Muscle of leg (tissue), 16 donors: ENCODE measurements at places on chromosomes 2 and 18. TPM values are rescaled to one million over a fixed set of nuclear protein-coding genes. Genes with fewer than 3 reads are reported as not detected.

Gene GPR35
- 3.8 TPM for polyA plus RNA-seq

Gene DSC3
- 0.35 TPM for polyA plus RNA-seq

Gene MAP3K19
- polyA plus RNA-seq = not detected

Gene MYO3B
- polyA plus RNA-seq = 0.12 TPM

Gene ITGB6
- polyA plus RNA-seq = 36.7 TPM

Gene CPLX4
- not detected for polyA plus RNA-seq

Gene SPR
- 3.1 TPM for polyA plus RNA-seq

Gene MROH2A
- polyA plus RNA-seq = not detected

Gene SCYGR8
- polyA plus RNA-seq = not detected

Gene MITD1
- polyA plus RNA-seq = 20.7 TPM

Gene RALBP1
- 52.9 TPM for polyA plus RNA-seq

Gene TIGD1
- 6.4 TPM for polyA plus RNA-seq

Gene KYNU
- polyA plus RNA-seq = 0.79 TPM

Gene TSGA10
- polyA plus RNA-seq = 1.8 TPM

- peak; percentile 32 for DNase-seq
Observed at GRCh38 chr2:99488539-99489062, 1.2 kb downstream of the REV1 start.

DNA sequence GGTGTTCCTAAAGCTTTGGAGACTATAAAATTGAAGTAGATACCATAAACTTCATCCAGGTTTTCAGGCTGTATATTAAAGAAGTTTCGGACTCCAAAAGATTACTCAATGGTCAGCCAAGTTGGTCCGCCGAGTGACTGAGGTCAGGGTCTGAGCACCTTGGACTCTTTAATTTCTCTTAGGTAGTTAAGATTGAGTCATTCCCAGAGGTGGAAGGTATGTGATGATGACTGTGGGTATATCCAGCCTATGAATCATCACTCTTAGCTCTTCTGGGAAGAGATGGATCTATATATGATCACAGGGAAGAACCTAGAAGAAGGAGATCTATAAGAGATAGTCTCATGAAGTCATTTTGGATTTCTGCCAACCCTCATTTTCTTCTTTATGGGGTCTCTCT lies 3.3 kb downstream of the ITGA6 start:
- DNase-seq = no peak

GRCh38 chr2:222819722-222820333 lies 41.0 kb upstream of the ACSL3 start:
- DNase-seq = no peak

GRCh38 chr2:197189426-197190099 lies 121.0 kb downstream of the ANKRD44 start:
- DNase-seq = no peak

GRCh38 chr2:136065907-136066306 lies 52.0 kb downstream of the CXCR4 start:
- no peak for DNase-seq

- DNase-seq = no peak
Observed at GRCh38 chr2:124209441-124209840, 184.4 kb downstream of the CNTNAP5 start.

DNA sequence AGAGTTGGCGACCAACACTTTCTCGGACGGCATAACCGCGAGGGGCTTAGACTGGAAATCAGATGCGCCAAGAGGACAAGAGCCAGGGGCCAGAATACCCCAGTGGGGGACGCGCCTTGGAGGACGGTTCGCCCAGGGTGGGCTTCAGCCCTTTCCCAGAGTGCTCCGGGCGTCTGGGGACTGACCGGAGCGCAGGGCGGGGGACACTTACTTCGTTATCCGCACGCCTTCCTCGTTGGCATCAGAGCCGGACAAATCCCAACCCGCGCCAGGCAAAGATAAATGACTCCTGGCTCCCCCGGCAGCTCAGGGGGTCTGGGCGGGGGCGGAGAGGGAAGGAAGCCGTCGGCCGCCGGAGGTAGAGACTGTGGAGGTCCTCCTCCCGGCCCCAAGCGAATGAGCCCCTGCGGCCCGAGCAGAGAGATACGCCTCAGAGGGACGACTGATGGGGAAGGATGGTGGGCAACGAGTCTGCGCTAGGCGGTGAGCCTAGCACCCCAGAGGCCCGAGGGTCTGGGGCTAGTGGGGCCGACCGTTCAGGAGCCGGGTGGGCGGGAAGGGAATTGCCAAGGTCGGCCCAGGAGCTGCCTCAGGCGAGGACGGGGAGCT lies 4.7 kb upstream of the SATB2 start:
- no peak for DNase-seq

DNA sequence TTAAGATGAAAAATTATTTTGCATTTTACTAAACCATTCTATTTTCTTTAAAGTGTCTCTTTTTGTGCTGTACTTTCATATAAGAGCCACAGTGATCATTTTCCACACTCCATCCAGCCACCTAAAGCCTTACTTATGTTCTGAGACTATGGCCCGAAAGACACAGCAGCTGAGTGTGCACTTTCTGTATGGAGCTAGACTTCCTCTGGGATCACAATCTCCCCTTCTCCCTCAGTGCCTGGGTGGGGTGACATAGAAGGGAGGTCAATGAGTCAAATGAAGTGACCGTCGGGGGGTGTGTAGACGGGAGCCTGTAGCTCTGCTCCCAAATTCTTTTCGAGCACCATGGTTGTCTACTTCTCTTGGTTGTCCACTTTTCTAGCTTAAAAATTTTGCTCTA lies 97.8 kb upstream of the ARL4C start:
- DNase-seq = no peak

- DNase-seq = no peak
Observed at GRCh38 chr2:163259489-163259888, 420.9 kb upstream of the KCNH7 start.

DNA sequence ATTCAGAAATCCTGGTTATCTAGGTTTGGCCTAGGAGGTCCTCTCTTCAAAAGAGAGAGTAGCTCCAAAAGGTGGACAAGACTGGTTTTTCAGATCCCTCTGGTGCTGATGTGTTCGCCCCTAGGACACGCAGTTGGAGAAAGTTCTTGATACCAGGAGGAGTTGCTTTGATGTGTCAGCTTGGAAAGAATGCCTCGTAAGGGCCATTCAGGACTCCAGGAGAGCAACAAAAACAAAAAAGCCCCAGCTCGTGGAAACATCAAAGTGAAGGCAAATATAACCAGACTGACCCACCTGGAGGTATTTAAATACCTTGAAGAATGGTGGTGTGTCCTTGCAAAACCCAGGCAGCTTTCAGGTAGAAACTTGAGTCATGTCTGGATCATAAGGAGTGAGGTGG lies 12.5 kb upstream of the LBH start:
- DNase-seq = no peak

GRCh38 chr2:119245076-119245840 lies 21.6 kb downstream of the STEAP3 start:
- DNase-seq = no peak

DNA sequence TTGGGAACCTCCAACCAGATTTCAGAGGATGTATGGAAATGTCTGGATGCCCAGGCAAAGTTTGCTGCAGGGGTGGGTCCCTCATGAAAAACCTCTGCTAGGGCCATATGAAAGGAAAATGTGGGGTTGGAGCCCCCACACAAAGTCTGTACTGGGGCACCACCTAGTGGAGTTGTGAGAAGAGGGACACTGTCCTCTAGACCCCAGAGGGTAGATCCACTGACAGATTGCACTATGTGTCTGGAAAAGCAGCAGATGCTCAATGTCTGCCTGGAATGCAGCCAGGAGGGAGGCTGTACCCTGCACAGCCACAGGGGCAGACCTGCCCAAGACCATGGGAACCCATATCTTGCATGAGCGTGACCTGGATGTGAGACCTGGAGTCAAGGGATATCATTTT lies 573.7 kb upstream of the NXPH2 start:
- no peak for DNase-seq

GRCh38 chr2:171754254-171754939 lies 67.1 kb downstream of the DYNC1I2 start:
- DNase-seq = no peak

DNA sequence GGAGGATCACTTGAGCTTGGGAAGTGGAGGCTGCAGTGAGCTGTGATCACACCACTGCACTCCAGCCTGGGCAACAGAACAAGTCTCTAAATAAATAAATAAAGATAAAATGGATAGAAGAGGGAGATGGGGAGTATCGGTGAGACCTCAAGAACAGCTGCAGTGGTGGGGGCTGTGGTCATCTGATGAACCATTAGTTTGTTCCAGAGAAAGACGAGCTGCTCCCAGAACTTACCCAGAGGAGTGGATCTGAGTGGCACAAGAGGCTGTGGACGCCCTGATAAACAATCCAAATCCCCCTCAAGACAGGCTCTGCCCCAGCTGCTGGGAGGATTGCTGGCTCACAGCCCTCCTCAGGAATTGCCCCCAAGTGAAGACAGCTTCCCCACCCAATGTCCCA lies 26.7 kb downstream of the TMEM127 start:
- DNase-seq = no peak

- peak; percentile 31 for DNase-seq
Observed at GRCh38 chr2:26011990-26012856, 21.7 kb upstream of the RAB10 start.

GRCh38 chr18:3525870-3526420 lies 76.0 kb downstream of the TGIF1 start:
- DNase-seq = peak; percentile 38

DNA sequence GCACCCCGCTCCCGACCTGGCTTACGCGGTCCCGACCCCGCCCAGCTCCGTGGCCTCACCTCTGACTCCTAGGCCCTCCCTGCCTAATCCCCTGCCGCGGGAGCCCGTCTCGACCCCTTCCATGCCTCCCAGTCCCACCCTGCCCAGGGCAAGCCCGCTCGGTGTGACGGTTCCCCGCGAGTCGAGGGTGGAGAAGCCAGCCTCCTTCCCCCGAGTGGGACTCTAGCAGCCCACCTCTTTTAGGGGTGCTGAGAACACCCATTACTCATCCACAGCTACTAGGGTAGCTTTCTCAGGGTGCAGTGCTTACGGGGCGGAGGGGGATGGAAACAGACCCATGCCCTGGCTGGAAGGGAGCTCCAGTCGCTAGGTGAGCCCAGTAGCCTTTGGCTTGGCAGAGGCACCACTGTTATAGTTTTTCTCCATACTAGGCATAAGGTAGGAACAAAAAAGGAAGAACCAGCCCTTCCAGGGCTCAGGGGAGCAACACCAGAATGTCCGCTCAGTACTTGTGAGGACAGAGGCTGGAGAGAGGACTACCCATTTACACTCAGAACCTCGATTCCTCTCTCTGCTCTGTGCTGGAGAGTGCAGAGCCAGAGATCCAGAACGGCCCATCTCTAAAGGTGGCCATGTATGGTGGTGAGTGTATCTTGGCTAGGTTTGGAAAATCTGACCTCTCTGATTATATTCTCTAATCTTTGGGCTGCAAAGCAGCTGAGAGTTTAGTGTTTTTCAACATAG lies 606 bp downstream of the AGBL5 start:
- DNase-seq = no peak

DNA sequence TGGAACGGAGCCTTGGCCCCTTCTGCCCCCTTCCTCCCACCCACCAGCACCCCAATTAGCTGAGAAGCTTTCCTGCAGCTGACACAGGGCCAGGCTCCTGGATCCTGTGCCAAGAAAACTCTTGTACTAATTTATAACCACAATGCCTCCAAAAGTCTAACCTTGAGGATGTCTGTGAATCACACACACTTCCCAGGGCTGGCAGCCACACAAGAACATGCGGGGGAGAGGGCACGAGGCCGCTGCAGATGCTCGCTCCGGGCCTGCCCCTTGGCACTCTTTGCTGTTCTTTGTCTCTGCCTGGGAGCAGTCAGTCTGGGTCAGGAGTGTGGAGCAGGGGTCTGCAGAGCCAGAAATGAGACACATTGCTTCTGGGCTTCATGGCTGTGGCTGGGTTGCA lies 62.7 kb upstream of the KIF5C start:
- DNase-seq = no peak

GRCh38 chr18:35178260-35178659 lies 62.6 kb upstream of the ZNF397 start:
- no peak for DNase-seq

DNA sequence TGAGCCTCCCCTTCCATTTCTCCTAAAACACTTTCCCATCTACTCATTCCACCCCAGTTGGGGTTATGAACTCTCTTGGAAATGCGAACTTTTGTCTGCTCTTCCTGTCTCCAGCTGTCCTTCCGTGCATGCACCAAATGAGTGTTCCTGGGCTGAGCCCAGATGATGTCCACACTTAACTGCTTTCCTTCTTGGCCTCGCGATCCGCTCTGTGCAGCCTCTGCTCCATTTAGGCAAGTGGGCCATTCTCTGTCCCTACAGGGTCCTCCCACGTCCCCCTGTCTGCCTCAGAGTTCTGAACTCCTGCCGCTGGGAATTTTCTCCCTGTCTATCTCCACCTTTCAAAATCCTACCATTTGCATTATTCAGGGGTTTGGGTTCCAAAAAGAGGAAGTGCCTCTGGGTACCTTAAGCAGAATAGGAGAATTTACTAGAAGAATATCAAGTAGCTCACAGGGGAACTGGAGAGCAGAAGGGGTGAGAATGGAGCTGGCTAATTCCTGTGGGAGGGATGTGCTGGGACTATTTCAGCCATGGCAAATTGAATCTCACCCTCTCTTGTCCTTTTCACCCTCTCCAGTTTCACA lies 4.7 kb upstream of the NCK2 start:
- DNase-seq = peak; percentile 10

- DNase-seq = peak; percentile 72
Observed at GRCh38 chr2:113376913-113377445, 60.5 kb upstream of the ZNG1B start.

- peak; percentile 64 for DNase-seq
Observed at GRCh38 chr18:51051105-51051712, 21.2 kb downstream of the SMAD4 start.

- no peak for DNase-seq
Observed at GRCh38 chr2:32838949-32839348, 107.8 kb upstream of the LTBP1 start.

- DNase-seq = no peak
Observed at GRCh38 chr2:239315308-239315707, 85.5 kb downstream of the HDAC4 start.

- DNase-seq = no peak
Observed at GRCh38 chr2:142745691-142746090, 131.8 kb upstream of the KYNU start.

DNA sequence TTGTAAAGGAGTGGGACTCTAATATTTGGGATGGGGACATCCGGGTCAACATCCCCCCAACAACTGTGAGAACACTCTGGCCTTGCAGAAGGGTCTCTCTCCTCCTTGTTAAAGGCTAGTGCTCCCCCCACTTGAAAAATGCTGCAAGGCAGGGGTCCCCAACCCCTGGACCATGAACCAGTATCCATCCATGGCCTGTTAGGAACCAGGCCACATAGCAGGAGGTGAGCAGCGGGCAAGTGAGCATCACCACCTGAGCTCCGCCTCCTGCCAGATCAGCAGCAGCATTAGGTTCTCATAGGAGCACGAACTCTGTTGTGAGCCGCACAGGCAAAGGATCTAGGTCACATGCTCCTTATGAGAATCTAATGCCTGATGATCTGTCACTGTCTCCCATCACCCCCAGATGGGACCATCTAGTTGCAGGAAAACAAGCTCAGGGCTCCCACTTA lies 243.9 kb upstream of the ID2 start:
- DNase-seq = no peak
